Stimulated activated CD8-positive, alpha-beta memory T cell treated with anti-CD3 and anti-CD28 coated beads, Interleukin-4, amount 100 ng/mL, for 1 hour (primary cell): ENCODE measurements at places on chromosomes 2 and 18.

DNA sequence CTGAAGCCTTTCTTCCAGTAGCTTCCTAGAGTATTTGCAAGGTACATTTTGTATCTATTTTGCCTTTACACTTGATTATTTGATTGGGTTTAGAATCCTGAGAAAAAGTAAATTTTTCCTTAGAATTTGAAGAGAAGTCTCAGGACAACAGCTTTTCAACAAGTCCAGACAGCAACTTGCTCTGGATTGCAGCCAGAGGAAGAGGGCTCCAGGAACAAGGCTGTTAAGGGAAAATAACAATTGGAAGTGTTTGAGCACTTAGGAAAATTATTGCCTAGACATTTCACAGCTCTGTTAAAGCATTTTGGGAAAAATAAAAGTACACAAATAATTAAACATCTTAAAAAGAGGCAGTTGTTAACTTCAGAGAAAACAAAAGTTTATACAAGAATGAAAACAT is 58.3 kb upstream of the RAPGEF4 start:
- no peak for DNase-seq

DNA sequence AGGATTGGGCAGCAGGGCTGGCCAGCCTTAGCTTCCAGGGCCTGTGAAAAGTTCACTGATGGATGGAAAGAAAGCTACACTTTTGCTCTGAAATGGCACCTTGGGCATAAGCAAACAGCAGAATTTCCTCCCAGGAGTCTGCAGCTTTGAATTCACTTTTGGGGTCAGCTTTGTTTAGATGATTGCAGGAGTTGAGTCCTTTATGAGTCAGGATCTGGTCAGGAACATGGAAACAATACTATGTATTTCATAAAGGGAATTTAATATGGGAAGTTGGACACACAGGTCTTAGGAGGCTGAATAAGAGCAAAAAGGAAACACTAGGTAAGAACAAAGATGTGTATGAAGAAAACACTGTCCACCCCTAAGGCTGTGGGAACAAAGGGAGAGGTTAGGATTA is 345.3 kb downstream of the TSN start:
- no peak for DNase-seq

GRCh38 chr2:102478686-102479470 is 5.9 kb downstream of the SLC9A4 start:
- DNase-seq = no peak

- no peak for DNase-seq
Measured at GRCh38 chr2:23297112-23297511, 87.9 kb upstream of the KLHL29 start.
